Forelimb muscle (tissue), 1 donor: ENCODE measurements at places on chromosomes 7 and 10. TPM values are rescaled to one million over a fixed set of nuclear protein-coding genes. Genes with fewer than 3 reads are reported as not detected.

- no peak for DNase-seq
Observed at GRCh38 chr7:122543891-122544290, 155.0 kb downstream of the RNF133 start.

- no peak for DNase-seq
Observed at GRCh38 chr10:48523820-48524758, 80.8 kb downstream of the ARHGAP22 start.

DNA sequence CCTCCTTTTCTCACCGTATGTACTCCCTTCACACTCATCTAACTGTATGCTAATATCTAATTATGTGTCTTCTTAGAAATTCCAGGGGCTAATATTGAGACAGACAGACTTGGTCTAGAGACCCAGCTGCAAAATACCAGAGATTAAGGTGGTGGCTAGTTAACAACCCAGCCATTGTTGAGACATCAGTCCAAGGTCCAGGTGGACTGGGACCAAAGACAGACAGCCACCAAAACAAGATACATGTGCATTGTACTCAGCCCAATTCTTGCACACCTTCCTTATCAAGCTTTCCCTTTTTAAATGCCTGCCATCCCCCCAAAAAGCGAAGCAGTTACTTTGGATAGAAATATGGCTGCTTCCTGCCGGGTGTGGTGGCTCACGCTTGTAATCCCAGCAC is 43.3 kb upstream of the LRRN3 start:
- no peak for DNase-seq

DNA sequence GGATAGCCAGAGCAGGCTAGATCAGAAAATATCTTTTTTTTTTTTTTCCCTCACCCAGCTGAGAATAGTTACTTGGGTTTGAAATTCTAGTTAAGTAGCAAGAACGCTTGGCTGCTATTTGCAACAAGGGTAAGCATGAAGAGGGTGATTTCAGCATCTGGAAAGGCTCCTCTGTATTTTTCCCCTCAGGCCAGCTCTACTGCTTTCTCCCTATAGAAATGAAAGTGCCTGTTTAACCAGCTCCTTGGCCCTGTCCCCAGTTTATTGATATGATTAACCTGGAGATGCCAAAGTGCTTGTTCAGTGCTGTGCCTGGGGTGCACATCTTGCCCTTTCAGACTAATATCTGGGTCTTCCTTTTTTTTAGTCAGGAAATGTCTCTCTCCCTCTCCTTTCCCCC is 37.1 kb downstream of the AP3M1 start:
- DNase-seq: no peak

- DNase-seq: peak; percentile 39
Observed at GRCh38 chr7:44678471-44679179, 70.0 kb upstream of the ZMIZ2 start.

- DNase-seq: no peak
Observed at GRCh38 chr10:63710703-63711102, 189.5 kb downstream of the REEP3 start.

DNA sequence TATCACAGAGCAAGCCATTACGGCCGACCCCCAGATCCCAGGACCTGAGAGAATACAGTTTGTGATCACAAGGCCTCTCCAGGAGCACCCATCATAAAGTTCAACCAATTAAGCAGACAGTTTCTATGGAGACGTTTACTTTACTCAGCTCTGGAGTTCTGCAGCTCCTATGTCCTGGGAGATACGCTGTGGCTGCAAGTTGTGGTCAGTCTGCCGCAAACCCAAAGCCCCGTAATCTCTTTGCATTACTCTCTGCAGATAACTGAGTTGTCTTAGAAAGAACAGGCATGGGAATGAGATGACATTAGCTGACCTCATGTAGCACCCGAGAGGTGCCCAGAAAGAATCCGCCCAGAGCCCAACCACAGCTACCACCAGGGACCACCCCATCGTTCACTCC is 305.1 kb downstream of the FGFR2 start:
- DNase-seq: no peak

- DNase-seq: no peak
Observed at GRCh38 chr10:30537586-30537985, 92.0 kb downstream of the LYZL2 start.

The TWIST1 gene
- polyA plus RNA-seq: 4.8 TPM

The PKD2L1 gene
- not detected for polyA plus RNA-seq

The CLDN3 gene
- 0.14 TPM for polyA plus RNA-seq
